ENCODE measurements at places on chromosomes 1 and 21.

DNA sequence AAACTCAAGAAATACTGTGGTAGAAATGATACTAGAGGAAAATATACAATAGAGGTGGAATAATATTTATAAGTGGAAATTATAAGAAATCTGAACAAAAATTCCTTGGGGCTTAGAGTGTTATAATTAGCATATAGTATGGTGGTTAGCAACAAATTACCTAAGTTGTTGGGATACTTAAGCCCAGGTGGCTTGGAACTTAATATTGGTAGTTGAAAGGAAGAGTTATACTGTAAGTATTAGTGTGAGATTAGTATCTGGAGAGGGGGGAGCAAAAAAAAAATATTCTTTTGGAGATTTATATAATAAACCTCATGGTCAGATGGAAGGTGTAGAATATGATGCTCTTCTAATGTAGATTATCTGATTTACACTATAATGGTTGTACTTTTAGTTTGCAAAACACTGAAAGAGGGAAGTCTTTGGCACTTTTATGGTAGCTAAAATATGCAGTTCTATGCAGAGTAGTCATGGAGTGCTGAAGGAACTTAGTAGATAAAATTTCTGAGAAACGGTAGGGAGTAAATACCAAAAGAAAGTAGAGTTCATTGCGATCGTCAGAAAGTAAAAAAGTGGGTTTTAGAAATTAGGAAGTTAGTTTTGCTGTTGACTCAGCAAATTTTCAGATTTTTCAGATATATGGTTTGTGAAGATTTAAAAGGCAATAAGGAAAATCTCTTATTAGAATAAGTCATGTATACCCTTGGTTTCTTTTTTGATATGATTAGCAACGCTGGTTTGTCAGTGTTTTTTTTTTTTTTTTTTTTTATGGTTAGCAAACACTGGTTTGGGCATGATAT is 45.7 kb downstream of the MTF2 start:
- DNase-seq, result no peak

DNA sequence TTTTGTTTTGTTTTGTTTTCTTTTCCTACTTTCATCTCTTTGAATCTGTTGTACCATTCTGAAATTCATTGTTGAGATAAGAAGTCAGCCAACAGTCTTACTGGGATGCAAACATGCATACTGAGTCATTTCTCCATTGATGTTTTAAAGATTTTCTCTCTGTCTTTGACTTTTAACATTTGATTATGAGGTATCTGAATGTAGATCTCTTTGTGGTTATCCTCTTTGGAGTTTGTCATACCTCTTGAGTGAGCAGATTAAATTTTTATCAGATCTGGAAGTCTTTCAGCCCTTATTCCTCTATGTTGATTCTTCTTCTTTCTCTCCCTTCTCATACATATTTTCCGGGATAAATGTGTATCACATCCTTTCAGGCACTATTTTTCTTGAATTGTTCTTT is 406.9 kb upstream of the NCAM2 start:
- no peak for DNase-seq

DNA sequence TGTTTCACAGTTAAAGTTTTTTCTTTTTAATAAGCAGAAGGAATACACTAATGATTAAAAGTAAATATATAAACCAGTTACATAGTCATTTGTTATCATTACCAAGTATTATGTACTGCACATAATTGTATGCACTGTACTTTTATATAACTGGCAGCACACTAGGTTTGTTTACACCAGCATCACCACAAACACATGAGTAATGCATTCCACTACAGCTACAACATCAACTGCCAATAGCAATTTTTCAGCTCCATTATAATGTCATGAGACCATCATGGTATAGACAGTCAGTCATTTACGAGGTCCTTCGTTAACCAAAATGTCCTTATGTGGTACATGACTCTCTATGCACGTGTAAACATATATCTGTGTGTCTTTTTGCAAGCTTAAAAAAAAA is 35.2 kb downstream of the SCYL3 start:
- no peak for DNase-seq

DNA sequence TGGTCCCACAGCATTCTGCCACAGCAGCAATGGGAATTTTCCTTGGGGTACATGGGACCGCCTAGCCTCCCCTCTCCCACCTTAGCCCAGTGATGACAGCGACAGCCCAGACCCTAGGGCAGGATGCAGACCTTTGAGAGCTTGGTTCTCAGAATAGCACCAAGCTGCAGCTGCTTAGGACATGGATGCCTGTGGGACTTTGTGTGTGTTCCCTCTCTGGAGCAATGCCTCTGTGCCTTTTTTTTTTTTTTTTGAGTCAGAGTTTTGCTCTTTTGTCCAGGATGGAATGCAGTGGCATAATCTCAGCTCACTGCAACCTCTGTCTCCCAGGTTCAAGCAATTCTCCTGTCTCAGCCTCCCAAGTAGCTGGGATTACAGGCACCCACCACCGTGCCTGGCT is 44.2 kb upstream of the AK4 start:
- no peak for DNase-seq

- DNase-seq, result no peak
These were observed 16.8 kb upstream of the BRINP3 start for GRCh38 chr1:190494451-190494850.

- no peak for DNase-seq
These were observed 106.6 kb downstream of the ACTL8 start for GRCh38 chr1:17861685-17862084.

DNA sequence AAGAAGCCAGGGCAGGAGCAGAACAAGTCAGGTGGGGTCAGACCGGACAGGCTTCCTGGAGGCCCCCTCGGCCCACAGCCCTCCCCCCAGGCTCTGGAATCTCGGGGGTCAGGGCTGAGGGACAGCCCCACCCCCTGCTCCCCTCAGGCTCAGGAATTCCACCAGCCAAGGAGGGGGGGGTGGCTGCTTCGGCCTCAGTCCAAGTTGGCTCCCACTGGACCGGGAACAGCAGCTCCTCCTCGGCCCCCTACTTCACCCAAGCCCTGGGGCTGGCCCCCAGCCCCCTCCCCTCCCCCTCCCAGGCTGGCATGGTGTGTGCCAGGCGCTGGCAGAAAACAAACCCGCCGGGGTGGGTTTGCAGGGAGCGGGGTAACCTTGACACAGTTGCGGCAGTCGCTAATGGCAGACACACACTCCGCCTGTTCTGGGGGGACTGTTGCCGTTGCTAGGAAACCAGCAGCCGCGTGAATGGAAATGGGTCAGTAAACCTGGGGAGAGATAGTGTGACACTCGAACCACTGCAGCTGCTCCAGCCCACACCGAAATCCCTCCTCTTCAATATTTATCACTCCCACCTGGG is 32.4 kb downstream of the AHDC1 start:
- no peak for DNase-seq

DNA sequence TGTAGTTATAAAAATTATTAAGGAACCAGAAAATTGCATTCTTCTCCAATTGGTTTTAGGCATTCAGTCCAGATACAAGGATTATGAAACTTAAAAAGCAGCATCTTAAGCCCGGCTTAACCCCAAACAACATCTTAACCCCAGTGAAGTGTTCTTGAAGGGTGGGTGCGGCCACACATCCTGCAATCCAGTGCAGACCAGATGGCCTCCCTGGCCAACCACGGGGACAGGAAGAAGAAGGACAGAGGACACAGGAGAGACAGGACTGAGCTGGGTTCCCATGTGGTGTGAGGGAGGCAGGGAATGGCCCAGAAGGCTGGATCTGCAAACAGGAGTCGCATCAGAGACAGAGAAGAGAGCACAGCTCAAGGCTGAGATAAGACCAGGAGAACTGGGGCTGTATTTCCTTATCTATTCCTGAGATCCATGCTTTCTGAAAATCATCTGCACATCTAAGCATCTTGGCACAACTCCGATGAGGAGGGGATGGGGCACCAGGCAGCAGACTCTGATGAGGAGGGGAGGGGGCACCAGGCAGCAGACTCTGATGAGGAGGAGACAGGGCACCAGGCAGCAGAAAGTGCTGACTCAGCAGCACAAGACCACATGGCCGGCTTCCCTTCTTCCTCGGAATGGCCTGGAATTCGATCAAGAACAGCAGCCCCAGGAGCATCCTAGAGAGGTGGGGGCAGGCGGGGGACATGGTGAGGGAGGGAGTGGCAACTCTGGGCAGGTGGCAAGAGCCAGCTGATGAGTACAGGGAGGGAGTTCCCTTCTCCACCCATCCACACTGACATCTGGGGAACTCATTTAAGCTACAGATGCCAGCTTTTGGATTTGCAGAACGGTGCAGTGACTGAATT is 26.6 kb downstream of the ABCG1 start:
- DNase-seq, result no peak

GRCh38 chr1:119462964-119463363 is 44.0 kb upstream of the HSD3B1 start:
- no peak for DNase-seq

DNA sequence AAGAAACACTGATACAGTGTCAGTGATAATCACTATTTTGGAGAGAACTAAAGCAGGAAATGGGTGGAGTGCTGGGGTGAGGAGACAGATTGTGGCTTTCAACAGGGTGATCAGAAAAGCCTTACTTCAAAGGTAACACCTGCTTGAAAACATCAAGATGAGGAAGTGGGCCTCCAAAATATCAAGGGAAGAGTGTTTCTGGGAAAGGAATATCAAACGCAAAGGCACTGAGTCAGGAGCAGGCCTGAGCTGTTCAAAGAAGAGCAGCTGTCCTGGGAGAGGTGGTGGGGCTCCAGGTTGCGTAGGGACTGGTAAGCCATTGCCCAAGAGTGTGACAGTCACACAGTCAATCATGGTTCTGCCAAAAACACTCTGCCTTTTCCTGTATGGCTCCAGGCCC is 47.1 kb upstream of the ATP1A1 start:
- peak; percentile 59 for DNase-seq

DNA sequence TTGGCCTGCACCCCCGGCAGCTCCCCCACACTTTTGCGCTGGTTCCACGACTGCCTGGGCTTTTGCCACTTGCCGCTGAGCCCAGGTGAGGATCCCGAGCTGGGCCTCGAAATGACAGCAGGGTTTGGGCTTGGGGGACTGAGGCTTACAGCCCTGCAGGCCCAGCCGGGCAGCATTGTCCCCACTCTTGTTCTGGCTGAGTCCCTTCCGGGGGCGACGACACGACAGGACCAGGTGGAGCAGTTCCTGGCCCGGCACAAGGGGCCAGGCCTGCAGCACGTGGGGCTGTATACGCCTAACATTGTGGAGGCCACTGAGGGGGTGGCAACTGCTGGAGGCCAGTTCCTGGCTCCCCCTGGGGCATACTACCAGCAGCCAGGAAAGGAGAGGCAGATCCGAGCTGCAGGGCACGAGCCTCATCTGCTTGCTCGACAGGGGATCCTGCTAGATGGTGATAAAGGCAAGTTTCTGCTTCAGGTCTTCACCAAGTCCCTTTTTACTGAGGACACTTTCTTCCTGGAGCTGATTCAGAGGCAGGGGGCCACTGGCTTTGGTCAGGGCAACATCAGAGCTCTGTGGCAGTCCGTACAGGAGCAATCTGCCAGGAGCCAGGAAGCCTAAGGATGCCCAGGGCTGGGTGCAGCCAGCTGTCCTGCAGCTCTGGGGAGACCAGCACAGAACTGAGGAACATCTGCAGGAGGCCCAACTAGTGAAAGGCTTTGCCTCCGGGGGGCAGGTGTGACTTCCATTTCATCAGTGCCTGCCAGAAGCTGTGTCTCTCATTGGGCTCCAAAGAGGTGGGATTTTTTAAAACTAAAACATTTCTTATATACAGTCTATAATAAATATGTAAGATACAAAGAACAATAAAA is 1.2 kb downstream of the HPDL start:
- no peak for DNase-seq

DNA sequence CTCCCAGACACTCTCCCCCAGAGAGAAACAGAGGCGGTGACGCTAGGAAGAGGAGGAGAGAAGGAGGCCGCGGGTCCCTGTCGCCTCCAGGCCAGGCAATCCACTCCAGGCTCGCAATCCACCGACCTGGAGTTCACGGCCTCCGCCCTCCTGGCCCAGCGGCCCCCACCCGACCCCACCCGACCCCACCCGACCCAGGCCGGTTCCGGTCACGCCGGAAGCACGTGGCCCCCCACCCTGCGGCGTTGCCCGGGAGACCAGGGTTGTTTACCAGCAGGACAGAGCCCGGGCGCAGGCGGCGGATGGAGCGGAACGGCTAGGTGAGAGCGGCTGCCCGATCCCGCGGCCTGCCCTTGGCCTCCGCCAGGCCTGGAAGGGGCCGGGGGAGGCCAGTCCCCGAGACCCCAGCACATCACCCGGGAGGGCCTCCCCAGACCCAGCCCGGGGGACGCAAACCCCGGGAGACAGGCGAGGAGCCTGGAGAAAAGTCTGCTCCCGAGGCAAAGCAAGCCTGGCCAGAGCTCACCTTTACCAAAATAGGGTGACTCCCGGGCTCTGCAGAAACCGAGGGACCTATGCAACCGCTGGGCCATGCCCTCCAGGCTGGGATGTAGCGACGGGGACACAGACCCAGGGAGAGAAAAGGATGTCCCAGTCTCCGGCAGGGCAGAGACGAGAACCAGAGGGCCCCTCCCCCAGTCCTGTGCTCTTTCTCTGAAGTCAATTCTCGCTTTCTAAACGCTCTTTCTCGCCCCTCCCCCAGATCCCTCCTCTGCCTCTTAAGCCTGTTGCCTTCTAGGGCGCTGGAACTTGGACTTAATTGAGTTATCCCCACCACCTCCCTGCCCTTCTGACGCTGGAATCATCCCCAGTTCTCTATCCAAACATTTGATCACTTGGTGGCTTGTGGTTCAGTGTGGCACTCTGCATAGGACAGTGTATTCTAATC is at the start of the genes PLA2G2C and UBXN10:
Gene PLA2G2C (minus strand): TSS at position 685 of the 949 bp plus-strand sequence. CDS start 9,155 bp downstream, outside the sequence.
Gene UBXN10 (plus strand): TSS at position 263 of the 949 bp plus-strand sequence. CDS start 4,466 bp downstream, outside the sequence.
- peak; percentile 16 for DNase-seq

GRCh38 chr21:38599381-38599975 is 101.2 kb upstream of the ERG start:
- DNase-seq, result no peak

GRCh38 chr1:22225858-22226589 is 83.1 kb upstream of the WNT4 start:
- DNase-seq, result no peak

GRCh38 chr1:231865331-231865730 is 238.7 kb downstream of the DISC1 start:
- no peak for DNase-seq

DNA sequence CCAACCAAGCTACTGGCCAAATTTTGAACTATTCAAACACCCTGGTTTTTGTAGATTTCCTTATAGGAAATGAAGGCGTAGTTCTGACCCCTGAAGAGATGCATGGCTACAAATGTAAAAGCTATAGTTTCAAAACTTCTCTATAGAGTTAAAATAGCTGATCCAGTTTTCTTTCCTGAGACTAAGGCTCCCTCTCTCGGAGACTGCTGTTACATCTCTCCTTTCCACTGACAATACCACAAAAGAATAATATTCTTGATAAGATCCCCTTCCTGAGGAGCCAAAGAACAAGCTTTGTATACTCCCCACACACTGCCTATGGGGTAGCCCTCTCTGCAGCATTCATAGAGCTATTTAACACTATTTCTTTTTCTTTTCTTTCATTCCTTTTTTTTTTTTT is 6.7 kb upstream of the CFAP126 start:
- DNase-seq, result no peak

- no peak for DNase-seq
These were observed 11.2 kb downstream of the DYRK3 start for GRCh38 chr1:206646504-206646903.
